ENCODE measurements at places on chromosomes 1 and 21.

DNA sequence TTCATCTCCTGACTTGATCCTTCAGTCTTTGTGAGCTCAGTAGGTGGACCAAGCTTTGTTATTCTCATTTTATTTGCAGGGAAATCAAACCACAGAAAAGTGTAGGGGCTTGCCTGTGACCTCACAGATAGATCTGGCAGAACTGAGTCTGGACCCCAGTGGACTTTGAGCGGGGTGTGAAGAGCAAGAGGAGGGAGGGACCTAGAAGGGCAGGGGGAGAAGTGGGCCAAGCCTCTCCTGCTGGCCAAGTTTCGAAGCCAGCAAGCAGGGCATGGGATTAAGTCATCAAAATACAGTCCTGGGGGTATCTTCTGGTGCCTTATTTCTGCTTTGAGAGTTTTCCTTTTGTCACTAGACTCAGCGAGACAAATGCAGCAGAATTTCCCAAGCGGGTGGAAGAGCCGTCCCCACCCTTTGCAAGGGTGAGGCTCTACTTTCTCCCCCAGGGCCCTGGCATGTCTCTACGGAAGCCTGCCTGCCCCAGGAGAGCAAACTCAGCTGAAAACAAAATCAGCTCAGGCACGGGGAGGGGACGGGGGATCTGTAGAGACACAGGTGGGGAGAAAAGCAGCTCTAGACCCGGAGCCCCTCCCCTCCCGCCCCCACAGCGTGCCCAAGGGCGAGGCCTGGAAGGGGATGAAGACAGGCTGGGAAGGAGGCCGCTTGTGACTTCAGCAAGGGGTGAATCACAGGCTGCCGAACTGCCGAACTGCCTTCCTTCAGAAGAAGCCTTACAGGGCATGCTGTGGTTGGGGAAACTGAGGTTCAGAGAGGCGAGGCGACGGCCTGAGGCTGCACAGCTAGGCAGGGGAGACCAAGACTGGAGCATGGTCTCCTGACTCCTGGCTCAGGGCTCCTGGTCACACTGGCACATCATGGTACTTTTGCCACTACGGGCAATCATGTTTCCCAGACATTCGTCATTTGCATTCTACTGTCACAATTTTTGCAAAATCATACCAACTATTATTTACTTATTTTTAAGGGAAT, 19.2 kb downstream of the PKP1 start:
- no peak for DNase-seq

- DNase-seq = no peak
Measured at GRCh38 chr1:99943223-99943794, 26.5 kb upstream of the SLC35A3 start.

GRCh38 chr21:33587792-33588484, 546 bp downstream of the DONSON start:
- DNase-seq = no peak

GRCh38 chr1:207651583-207651982, 6.7 kb downstream of the CR1L start:
- no peak for DNase-seq

DNA sequence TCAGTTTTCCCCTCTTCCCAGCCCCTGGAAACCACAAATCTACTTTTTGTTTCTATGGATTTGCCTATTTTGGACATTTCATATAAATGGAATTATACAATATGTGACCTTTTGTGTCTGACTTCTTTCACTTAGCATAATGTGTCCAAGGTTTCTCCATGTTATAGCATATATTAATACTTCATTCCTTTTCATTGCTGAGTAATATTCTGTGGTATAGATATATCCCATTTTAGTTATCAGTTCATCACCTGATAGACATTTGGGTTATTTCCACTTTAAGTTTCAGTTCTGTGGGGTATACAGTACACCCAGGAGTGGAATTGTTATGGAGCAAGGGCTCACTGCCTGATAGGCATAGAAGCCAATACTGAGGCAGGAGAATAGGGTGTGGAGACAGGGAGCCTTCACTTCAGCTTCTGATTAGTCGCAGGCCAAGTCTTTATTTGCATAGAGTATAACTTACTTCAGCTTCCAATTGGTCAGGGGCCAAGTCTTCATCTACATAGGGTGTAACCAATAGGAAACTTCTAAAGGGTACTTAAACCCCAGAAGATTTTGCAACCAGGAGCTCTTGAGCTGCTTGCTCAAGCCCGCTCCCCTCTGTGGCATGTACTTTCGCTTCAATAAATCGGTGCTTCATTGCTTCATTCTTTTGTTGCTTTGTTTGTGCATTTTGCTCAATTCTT, 8.3 kb upstream of the NVL start:
- DNase-seq = no peak

GRCh38 chr21:32764186-32764585, 7.4 kb downstream of the PAXBP1 start:
- no peak for DNase-seq

DNA sequence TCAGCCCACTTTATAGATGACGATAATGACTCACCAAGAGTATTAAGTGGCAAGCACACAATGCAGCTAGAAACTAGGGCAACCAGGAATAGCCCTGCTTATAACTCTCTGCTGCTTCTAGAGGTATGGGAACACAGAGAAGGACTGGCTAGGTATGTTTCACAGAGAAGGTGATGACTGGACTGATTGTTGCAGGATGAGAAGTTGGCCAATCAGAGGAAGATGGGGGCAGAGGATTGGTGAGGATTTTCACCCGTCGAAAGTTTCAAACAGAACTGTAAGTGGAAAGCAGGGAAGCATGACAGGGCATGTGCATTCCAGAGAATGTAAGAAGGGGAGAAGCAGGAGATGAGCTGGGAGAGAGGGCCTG, 222.4 kb upstream of the JUN start:
- no peak for DNase-seq

DNA sequence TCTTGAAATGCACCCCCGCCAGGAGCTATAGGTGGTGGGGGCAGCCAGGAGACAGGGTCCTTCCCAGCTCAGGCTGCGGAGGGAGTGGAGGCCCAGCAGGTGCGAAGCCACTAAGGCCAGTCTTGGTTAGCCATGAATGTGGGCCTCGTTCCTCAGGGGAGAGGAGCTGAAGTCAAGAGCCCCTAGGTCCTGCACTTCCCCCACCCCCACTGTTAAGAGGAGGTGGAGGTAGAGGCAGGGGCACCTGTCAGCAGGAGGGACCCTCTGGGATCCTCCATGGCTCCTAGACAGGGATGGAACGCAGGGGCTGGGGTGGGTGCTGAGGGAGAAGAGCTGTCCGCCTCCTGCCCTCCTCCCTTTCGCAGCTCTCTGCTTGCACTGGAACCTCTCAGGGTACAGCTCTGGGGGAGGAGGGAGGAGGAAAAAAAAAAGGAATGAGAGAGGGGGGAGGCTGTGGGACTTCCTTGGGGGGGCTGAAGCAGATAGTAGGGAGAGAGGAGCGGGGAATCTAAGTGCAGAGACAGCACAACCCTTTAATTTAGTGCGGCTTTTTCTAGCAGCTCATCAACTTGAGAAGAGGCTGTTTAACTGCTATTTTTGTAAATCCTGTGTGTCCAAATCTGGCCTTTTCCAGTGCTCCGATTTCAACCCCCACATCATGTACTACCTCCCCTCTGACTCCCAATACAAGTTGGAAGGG, 37.0 kb downstream of the MATN1 start:
- no peak for DNase-seq

GRCh38 chr1:226133504-226134123, 52.9 kb downstream of the ACBD3 start:
- DNase-seq = no peak

- DNase-seq = no peak
Measured at GRCh38 chr21:29669416-29669815, 270.4 kb downstream of the GRIK1 start.

DNA sequence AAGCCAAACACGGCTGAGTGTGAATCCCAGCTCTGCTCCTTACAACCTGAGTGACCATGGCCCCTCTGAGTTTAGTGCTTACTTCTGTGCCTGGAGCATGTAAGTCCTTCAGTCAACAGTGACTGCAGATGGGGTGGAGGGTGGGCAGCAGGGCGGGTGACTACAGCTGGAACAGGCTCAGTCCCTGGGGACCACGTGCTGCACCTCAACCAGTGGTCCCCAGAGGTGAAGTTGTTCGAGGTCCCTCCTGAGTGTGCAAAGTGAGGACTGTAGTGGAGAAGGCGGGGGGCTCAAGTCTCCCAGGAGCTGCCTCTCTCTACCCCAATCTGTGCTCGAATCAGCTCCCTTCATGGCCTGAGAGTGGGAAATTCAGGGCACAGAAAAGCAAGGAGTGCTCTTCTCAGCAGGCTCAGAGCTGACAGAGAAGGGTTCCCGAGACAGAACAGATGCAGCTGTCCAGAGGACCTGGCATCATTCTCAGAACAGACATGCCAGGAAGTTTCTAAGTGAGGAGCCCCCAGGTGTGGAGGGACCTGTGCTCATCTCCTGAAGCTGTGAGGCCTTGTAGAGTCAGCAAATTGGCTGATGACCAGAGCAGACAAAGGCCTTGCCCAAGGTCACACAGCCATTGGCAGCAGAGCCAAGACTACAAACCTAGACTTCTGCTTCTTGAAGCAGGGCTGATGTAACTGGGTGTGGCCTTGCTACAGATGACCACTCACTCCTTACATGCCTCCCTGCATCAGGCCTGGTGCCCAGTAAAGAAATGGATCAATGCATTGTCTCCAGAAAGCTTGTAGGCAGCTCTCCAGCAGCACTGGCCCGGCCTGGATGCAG, 61.7 kb upstream of the EDN2 start:
- DNase-seq = no peak

- no peak for DNase-seq
Measured at GRCh38 chr1:24329331-24329730, 10.2 kb downstream of the GRHL3 start.

- DNase-seq = no peak
Measured at GRCh38 chr1:100542285-100542684, 4.3 kb downstream of the GPR88 start.

DNA sequence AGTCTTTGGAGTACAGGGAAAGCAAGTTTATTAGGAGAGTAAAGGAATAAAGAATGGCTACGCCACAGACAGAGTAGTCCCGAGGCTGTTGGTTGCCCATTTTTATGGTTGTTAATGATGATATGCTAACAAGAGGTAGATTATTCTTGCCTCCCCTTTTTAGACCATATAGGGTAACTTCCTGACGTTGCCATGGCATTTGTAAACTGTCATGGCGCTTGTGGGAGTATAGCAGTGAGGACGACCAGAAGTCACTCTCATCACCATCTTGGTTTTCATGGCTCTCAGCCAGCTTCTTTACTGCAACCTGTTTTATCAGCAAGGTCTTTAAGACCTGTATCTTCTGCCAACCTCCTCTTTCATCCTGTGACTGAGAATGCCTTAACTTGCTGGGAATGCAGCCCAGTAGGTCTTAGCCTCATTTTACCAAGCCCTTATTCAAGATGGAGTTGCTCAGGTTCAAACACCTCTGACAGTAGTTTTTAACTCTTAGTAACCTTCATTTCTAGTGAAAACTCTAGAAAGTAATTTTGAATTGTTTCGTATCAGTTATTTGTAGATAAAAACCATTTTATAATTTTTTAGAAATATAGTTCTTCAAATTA, 26.2 kb downstream of the TCP10L start:
- DNase-seq = no peak

DNA sequence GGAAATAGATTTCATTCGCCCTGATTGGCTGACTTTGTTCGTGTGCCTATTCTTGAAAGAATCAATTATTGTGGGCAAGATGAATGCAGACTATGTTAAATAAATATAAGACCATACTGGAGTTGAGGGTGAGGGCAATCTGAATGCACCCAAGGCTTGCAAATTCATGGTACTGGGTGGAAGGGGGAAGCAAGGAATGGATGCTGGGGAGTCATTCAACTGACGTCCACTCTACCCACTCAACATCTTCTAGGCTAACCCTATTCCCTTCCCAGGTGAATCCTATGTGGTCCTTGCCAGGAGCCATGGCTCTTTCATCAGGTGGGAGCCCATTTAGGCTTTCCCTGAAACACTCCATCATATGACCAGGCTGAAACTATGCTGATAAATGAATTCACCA, 5.7 kb upstream of the CYP4B1 start:
- no peak for DNase-seq

DNA sequence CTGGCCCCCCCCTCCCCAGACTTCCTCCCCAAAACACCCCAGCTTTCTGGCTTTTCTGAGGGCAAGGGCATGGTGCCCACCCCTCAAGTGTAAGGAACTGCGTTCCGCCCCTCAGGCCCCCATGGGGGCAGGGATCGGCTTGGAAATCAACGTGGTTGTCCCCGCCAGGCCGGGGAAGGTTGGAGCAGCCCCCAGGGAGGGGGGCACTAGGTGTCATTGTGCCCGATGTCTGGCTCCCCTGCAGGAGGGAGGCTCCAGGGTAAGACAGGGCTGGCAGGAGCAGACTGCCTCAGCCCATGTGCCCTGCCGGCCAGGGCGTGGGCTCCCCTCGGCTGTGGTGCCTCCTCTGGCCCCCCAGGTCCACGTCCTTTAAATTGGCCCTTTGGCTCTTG, 7.4 kb upstream of the TFAP2E start:
- DNase-seq = no peak

DNA sequence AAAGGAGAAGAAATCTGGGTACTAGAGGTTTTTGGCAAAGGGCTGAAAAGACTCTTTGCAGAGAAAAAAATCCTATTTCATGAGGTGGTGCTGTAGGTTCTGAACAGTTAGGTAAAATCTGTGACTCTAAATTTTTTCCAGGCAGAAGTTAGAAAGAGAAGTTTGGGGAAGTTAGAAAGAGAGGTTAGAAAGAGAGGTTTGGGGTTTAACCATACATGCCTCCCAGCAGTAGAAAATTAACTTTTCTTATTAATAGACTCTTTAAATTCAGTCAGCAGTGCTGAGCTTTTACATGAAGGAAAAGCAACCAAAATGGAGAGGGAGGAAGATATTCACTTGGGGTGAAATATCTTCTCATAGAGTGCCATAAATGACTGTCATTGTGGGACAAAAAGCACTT, 12.2 kb downstream of the AMY1C start:
- DNase-seq = no peak

GRCh38 chr1:1080122-1080757, 6.1 kb upstream of the RNF223 start:
- no peak for DNase-seq

DNA sequence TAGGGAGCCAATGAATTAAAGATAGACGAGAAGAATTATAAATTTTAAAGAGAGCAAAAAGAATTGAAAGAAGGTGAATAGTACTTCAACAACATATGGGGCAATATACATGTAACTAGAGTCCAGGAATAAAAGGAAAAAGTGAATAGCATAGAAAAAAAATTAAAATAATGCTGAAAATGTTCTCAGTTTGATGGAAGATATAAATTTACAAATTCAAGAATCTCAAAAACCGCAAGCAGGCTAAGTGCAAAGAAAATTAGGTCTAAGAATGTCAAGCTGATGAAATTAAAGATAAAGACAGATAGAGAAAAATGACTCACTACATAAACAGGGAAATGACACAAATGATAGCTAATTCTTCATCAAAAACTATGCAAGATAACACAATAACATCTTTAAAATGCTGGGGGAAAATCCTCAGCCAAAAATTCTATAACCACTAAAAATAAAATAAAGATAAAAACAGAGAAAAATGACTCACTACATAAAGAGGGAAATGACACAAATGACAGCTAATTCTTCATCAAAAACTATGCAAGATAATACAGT, 326.3 kb downstream of the TBX15 start:
- DNase-seq = no peak

DNA sequence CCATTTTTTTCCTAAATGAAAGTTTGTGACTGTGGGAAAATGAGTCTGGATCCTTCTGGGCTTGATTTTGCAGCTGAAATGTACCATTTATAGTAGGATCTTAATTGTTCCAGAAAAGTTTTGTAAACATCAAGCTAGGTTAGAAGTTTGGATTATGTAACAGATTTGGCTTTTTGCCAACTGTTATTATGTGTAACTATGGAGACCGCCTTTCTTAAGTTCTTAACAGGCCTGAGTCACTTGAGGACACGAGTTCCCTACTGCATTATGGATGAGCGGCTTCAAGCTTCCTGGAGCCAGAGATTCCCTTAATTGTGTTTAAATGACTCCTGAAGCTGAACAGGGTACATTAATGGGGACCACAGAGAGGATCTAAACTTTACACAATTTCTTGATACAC, 22.2 kb downstream of the SLC25A33 start:
- DNase-seq = no peak
